ENCODE measurements at places on chromosomes 3 and 15.

- H3K36me3 ChIP-seq = peaks cover 12% of the 10 kb centered on the region
- DNase-seq = no peak
- no peak overlapping the region for H3K4me3 ChIP-seq
- no peak overlapping the region for H3K27ac ChIP-seq
- H3K4me1 ChIP-seq = peaks cover 5% of the 10 kb centered on the region
- no peaks in the 10 kb centered on the region for H3K27me3 ChIP-seq
These were observed 48.8 kb downstream of the ABHD2 start for GRCh38 chr15:89136818-89137772.

- peak; percentile 55 for DNase-seq
- H3K36me3 ChIP-seq = no peaks in the 10 kb centered on the region
- H3K4me3 ChIP-seq = no peak overlapping the region
- peaks cover 6% of the 10 kb centered on the region for H3K4me1 ChIP-seq
- no peak overlapping the region for H3K27ac ChIP-seq
- peaks cover 48% of the 10 kb centered on the region for H3K27me3 ChIP-seq
These were observed 51.7 kb downstream of the SCN11A start for GRCh38 chr3:39000008-39000450.

DNA sequence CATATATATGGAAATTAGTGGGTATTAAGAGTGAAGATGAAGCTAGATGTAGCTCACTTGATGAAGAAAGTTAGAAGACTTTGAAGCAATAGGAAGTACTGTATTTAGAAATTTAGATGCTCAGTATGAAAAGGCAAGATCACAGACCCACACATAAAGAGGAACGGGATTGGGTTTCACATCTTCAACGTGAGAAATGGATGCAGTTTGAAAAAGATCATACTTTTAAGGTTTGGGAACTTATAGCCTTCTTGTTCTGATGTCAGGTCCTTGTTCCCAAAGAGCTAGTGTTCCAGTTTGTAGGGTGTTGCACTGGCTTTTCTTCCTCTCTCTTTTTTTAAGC lies 16.7 kb downstream of the AP3S2 start:
- no peaks in the 10 kb centered on the region for H3K4me1 ChIP-seq
- no peak for DNase-seq
- H3K27me3 ChIP-seq = no peaks in the 10 kb centered on the region
- peak overlapping the region; percentile 7 for H3K27ac ChIP-seq
- H3K36me3 ChIP-seq = peaks cover 51% of the 10 kb centered on the region

- H3K27me3 ChIP-seq = no peaks in the 10 kb centered on the region
- peak; percentile 96 for DNase-seq
- H3K27ac ChIP-seq = peak overlapping the region; percentile 95
- H3K4me3 ChIP-seq = peak overlapping the region; percentile 59
These were observed 18.3 kb downstream of the FBXO22 start for GRCh38 chr15:75921732-75922703.

DNA sequence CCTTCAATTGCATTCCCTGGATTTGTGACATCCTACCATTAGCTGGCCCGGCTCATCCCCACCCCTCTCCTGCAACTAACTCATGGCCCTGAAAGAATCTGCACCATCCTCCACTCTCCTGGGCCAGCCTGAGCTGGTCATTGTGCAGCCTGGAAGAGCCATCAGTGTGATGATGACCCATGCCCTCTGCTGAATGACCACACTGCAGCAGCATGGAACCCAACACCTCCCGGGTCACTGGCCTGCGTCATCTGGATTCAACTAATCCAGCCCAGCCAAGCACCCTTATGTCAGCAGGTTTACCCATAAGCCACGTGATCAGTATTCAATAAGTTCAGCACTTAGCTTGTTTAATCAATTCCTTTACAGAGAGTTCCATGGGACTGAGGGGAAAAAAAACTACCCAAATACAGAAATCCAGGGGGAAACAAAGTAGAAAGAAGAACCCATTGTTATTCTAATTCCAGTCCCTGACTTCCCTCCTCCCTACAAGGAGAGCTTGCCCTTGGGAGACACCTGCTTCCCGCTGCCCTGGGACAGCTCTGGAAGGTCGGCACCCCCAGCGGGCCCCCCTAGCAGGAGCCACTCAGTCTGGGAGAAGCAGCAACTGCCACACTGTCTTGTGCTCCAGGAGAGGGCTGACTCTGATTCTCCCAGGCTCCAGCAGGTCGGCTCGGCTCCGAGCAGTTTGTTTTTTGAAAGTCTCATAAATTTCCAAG lies 309.1 kb upstream of the TLE3 start:
- no peaks in the 10 kb centered on the region for H3K36me3 ChIP-seq
- H3K4me1 ChIP-seq = peaks cover 9% of the 10 kb centered on the region
- no peak overlapping the region for H3K4me3 ChIP-seq
- peaks cover 13% of the 10 kb centered on the region for H3K27me3 ChIP-seq
- H3K27ac ChIP-seq = no peak overlapping the region
- DNase-seq = no peak

All from MCF 10A (cell line).